ENCODE measurements at places on chromosomes 5 and 9.

GRCh38 chr9:34559624-34560455, 29.7 kb downstream of the CNTFR start:
- peak; percentile 91 for DNase-seq

GRCh38 chr9:16057541-16057940, 504.7 kb downstream of the CCDC171 start:
- no peak for DNase-seq

GRCh38 chr5:24831989-24832388, 187.2 kb upstream of the CDH10 start:
- DNase-seq = no peak

DNA sequence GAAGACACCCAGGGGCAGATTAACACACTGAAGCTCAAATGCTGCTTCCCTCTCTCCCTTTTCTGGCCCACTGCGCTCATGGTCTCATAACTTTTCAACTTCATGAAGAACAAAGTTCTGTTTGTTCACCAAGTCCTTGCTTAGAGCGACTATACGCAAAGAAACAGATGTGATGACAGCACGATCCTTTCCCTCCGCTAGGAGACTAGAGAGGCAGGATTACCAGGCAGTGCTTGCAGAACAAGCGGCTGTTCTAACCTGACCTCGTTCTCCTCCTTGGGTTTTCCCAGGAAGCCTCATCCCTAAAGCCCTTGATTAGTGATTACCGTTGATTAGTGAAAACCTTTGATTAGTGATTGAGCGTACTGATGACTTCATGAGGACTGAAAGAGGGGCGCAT, 649.9 kb downstream of the IRX1 start:
- no peak for DNase-seq

DNA sequence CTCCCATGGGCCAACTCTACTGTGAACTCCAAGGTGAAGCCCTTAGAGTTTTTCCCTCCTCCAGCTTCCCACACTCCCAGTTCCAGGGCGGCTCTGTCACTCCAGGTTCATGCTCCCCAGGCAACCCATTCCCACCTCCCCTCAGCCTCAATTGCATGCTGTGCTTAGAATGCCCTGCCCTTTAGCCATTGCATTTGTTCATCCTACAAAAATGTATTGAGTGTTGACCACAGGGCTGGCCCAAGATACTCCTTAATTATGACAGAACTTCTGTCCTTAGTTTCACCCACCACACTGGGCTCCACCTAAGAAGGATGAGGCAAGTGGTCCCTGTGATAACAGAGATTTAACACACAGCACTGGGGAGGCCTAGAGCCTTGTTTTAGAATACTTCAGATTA, 236.1 kb downstream of the ADAMTSL1 start:
- no peak for DNase-seq

GRCh38 chr5:171861381-171861780, 75.8 kb downstream of the SMIM23 start:
- no peak for DNase-seq

DNA sequence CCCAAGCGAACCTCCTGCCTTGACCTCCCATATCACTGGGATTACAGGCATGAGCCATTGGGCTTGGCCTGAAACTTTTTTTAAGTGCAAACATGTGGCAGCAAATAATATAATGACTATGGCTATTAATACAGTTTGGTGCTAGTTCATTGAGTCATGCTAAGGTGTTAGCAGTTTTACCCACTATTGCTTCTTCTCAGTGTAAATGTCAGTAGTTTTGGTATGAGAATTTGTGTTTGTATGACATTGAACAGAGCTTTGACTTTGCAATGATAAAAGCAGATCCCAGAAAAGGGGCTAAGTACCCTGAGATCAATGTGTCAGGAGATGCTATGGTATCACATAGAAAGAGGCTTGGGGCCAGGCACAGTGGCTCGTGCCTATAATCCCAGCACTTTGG, 67.2 kb downstream of the WDR41 start:
- no peak for DNase-seq

DNA sequence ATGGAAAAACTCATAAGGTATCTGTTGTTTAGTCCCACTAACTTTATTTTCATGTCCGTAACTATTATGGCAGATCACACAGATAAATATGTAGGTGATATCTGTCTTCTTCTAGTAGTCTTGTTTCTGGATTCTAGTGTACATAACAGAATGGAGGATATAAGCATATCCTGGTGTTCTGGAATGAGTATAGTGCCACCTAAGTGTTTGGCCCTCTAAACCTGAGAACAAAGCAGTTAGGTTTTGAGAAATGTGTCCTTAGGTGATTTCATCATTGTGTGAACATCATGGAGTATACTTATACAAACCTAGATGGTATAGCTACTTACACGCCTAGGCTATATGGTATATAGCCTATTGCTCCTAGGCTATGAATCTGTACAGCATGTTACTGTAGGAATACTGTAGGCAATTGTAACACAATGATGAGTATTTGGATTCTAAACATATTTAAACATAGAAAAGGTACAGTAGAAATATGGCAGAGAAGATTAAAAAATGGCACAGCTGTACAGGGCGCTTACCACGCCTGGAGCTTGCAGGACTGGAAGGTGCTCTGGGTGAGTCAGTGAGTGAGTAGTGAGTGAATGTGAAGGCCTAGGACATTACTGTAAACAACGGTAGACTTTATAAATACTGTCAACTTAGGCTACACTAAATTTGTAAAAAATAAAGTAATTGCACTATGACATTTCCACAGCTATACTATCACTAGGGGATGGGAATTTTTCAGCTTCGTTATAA, 150.3 kb upstream of the SLC24A2 start:
- no peak for DNase-seq
